Non-pigmented ciliary epithelial cell (primary cell): ENCODE measurements at places on chromosomes 2 and 18.

GRCh38 chr2:240991378-240992263 is 6.8 kb upstream of the SNED1 start:
- DNase-seq = peak; percentile 81

GRCh38 chr2:155266583-155266982 is 568.1 kb downstream of the KCNJ3 start:
- no peak for DNase-seq

GRCh38 chr2:175729049-175729706 is 272.9 kb downstream of the LNPK start:
- no peak for DNase-seq

DNA sequence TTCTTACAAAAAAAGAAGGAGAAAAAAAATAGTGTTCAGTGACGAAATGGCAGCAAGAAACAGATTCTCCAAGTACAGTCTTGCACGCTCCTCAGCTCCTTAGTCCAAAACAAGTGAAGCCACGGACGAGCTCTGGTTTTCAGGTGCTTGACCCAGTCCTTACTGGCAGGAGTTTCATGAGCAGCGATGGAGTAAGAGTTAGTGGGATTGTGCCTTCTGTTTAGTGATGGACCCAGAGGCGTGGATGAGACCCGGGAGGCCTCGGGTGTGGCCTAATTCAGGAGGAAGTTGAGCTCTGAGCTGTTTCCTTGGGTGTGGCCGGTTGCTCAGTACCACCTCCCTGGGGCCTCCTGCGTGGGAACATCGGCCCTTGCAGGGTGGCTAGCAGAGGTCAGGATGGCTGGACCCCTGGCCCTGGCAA is 52.0 kb downstream of the KIF5C start:
- no peak for DNase-seq

DNA sequence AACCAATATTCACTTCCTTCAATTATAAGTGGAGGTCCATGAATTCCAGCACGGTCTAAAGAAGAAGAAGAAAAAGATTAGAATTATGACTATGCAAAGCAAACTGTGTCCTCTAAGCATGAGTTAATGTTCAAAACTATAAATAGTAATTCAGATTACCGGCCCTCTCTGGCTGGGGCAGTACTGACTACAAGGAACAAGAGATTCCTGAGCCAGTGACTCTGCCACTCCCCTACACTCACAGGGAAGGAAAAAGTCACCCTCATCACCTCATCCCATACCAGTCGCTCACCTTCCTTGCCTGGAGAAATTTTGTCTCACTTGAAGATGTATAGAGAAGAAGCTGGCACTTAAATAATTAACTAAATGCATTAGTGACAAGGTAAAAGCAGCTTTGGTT is 56.5 kb upstream of the CD302 start:
- DNase-seq = no peak

DNA sequence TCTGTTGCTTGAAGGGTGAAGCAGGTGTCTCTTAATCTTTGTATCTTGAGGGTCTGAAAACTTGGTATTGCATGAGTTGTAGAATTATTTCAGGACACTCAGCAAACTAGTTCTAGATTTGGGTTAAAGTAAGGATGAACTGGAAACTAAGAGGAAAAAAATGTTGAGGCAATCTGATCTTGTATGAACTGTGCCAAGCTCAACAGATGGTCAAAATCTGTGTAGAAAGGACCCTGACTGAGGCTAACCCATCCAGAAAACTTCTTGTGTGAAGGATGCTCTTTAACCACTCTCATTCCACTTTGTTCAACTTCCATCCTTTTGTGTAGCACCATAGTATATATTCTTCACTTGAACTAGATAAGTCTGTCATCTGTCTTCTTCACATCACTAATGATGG is 861.7 kb downstream of the SLC4A3 start:
- DNase-seq = no peak

DNA sequence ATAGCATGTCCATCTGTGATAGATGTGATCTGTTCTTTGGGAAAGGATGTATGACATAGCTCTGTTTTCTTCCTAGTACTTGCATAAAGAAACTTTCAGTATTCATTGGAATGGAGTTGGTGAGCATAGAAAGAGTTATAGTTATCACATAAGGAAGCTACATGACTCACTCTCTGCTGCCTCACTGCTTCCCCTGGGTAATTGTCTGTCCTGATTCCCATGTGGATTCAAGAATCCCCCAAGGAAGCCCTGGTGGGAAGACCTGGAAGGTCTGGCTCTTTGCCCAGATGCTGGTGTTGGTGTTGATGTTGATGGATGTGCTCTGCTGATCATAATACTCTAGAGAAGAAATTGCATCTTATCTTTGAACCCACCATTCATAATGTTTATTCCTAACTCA is 60.6 kb downstream of the PTPN4 start:
- no peak for DNase-seq
